A172 (cell line): ENCODE measurements at places on chromosomes 12 and 14. TPM values are rescaled to one million over a fixed set of nuclear protein-coding genes. Genes with fewer than 3 reads are reported as not detected.

DNA sequence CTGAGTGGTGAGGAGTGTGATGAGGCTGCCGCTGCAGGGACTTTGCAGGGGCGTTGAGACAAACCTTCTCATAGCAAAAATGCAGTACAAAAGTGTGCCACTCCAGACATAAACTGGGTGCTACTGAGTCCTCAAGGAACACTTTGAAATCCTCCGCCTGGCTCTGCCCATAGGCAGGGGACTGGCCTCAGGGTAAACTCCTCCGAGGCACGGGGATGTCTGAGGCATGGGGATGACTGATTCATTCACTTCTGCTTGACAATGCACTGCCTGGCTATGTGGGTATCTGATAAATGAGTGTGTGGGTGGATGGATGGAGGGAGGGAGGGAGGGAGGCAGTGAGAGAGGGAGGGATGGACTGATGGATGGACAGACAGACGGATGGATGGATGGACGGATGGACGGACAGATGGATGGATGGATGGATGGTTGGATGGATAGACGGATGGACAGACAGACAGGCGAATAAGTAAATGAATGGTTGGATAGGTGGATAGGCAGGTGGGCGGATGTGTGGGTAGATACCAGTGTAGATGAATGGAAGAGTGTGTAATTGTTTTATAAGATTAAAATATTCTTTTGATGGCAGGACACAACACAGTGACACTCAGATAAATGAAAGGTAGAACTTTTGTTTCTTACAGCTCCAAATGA lies 2.1 kb upstream of the BDKRB2 start:
- no peak for DNase-seq

- no peak for DNase-seq
Measured at GRCh38 chr12:48750215-48750614, 33.7 kb upstream of the CCNT1 start.

DNA sequence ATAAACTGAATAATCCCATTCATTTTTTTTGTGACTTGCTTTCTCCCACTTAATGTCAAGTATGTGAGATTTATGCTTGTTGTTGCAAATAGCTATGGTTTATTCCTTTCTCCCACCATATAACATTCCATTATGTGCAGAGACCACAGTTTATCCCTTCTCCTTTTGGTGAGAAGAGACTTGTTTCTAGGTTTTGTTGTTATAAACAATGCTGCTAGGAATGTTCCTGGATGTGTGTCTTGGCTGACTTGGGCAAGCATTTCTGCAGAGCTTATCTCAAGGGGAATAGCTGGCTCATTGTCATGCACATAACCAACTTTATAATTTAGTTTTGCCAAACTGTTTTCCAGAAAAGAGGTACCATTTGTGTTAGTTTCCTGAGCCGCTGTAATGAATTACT lies 47.6 kb upstream of the PPP1CC start:
- DNase-seq = no peak

DNA sequence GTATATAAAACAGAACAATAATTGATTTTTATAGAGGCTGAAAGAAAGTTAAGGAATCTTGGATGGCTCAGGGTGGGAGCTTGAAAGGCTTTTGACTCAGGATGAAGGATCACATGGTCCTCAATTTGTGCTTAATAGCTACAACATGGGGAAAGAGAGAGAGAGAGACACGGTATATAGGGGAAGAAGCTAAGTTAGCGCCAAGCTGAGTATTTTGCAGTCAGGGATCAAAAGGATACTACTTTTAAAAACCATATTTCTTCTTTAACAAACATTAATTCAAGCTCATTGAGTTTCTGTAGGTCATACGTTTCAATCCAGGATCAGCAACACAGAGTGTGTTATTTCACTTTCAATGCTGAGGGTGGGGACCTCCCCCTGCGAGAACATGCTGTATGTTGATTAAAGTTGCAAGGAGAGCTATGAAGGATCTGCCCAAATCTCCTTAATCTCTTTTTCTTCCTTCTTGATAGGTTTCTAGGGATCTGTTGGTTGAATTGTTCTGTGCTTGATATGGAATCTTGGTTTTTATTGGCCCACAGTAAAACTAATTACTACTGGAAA lies 133.1 kb upstream of the NUDT4 start:
- DNase-seq = no peak

DNA sequence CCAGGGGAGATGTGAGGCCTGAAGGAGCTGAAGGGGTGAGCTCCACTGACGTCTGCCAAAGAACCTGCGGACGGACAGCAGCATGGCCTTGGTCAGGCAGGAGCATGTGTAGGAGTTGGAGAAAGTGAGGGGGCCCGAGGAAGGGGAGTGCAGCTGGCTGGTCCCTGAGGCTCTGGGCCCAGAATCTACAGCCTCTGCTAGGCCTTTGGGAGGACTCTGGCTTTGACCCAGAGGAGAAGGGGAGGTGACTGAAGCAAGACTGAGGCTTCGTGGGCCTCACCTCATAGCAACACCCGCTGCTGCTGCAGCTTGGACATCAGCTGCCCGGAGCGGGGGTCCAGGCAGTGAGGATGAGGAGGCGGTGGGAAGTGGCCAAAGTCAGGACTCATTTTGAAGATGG lies 216.6 kb upstream of the FKBP4 start:
- DNase-seq = no peak

GRCh38 chr12:108884116-108885012 lies 4.5 kb downstream of the DAO start:
- peak; percentile 28 for DNase-seq

DNA sequence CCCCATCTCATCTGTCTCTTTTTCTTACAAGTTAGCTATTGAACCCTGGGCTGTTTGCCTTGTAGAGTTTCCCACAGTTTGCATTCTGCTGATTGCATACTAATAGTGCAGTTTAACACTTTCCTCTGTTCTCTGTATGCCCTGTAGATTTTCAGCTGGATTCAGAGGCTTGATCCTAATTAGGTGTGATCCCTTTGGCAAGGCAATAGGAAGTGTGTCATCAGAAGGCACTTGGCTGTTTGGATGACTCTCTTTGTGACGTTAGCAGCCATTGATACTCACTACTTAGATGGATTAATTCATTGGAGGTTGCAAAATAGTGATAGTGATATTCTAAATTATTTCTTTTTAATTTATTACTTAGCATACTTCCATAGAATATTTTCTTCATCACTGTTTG lies 33.6 kb downstream of the FUT8 start:
- no peak for DNase-seq

DNA sequence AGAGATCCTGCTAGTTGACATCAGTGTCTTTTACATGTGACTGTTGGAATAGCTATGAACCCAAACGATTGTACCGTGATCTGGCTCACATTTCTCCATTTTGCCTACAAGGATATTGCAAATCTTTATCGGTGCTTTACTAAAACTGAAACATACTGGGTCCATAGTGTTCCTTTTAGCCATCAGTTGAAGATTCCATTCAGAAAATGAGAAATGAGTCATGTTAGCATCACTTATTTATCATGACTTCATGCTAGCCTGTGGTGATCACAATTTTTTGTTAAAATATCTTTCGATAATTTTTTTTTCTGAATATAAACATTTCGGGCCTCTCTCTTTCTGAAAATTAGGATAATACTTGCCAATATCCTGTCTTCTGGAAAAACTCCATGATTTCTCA lies 210.3 kb downstream of the EGLN3 start:
- no peak for DNase-seq

DNA sequence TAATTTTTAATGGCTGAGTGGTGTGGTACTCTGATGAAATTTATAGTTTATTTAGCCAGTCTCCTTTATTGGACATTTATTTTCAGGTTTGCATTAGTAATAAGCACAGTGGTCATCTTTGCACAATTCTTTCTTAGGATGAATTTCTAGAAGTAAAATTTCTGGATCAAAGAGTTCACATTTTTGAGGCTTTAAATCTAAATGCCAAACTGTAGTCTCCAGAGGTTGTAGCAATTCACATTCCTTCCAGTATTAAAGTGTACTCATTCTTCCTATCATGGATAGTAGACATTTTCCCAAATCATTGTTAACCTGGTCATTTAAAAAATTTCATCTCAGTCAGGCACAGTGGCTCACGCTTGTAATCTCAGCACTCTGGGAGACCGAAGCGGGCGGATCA lies 24.8 kb downstream of the SLC39A9 start:
- DNase-seq = no peak

DNA sequence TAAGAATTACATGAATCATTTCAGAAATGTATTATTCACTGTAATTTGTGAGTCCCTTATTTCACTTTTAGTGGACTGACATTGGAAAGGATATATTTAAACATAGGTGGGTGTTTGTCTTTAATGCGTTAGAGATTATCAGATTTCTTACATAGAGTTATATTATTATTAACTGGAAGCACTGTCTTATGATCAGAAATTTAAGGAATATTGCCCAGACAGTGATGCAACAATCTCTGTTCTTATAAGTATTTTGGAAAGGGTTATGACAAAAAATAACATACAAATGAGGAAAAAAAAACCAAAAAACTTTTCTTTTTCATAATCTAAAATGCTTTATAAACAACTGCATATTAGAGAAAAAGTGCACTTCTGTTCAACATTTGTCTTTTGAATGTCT lies 836.6 kb downstream of the SLC6A15 start:
- no peak for DNase-seq

DNA sequence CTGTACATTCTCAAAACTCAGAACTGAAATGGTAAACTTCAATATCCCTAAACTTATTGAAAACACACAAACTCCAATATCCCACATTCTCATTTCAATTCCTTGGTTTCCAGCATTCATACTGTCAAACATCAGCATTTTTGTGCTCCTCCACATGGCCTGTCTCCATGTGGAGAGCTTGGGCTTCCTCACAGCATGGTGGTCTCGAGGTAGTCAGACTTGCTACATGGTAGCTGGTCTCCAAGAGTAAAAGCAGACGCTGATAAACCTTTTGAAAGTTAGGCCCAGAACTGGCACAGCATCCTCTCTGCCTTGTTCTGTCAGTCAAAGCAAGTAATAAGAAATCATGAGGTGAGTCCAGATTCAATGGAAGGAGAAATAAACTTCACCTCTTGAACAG lies 70.5 kb downstream of the VCPKMT start:
- DNase-seq = no peak

- DNase-seq = peak; percentile 67
Measured at GRCh38 chr12:132622437-132623071, 4.0 kb downstream of the P2RX2 start.

GRCh38 chr12:1147821-1148220 lies 156.8 kb downstream of the ERC1 start:
- no peak for DNase-seq

GRCh38 chr12:108099778-108100489 lies 29.2 kb upstream of the WSCD2 start:
- DNase-seq = no peak

- DNase-seq = no peak
Measured at GRCh38 chr12:53495903-53496751, 3.1 kb downstream of the MAP3K12 start.

GRCh38 chr12:61999311-61999710 lies 260.9 kb upstream of the USP15 start:
- no peak for DNase-seq

DNA sequence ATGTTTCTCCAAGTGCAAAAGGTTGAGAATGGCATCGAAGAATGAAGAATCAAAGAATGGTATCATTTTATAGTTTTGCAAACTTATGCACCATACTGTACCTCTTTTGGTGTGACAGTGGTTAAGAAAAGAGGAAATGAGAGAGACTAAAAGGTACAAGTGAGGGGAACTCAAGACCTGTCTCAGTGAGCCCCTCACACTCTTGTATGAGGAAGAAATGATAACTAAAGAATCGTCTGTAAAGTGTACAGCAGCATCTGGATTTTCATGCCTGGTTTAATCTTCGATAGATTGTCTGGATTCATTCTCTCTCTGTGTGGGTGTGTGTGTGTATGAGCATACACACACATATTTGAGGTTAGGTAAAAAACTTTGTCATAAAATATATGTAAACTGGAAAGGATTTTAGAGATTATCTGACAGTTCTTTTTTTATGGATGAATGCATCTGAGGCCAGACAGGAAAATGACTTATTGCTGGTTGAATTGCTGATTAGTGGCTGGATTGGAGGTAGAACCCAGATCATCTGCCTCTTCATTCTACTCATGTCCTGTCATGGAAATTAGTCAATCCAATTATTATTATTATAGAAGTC lies 16.0 kb upstream of the SLC38A2 start:
- DNase-seq = no peak

GRCh38 chr12:115618105-115618504 lies 659.4 kb downstream of the MED13L start:
- no peak for DNase-seq

GRCh38 chr12:71876137-71876799 lies 36.7 kb downstream of the TBC1D15 start:
- no peak for DNase-seq

GRCh38 chr12:104307655-104308000 lies 4.1 kb downstream of the EID3 start:
- no peak for DNase-seq

DNA sequence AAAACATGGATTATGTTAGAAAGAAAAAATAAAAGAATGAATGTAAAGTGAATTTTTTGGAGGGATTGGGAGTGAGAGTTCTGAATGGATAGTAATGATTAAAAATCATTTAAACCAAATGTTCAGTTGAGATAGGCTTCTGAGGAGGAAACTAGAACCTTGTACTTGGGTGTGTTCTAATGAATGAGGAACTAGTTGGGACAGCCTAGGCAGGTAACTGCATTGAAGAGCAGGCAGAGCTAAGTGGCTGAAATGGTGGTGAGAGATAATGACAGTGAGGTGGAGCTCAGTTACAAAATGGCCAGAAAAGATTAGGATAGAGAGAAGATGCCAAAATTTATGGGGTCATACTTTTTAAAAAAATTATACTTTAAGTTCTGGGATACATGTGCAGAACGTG lies 132.9 kb downstream of the ATP23 start:
- no peak for DNase-seq

GRCh38 chr12:109880938-109881337 lies 597 bp upstream of the GLTP start:
- DNase-seq = no peak

DNA sequence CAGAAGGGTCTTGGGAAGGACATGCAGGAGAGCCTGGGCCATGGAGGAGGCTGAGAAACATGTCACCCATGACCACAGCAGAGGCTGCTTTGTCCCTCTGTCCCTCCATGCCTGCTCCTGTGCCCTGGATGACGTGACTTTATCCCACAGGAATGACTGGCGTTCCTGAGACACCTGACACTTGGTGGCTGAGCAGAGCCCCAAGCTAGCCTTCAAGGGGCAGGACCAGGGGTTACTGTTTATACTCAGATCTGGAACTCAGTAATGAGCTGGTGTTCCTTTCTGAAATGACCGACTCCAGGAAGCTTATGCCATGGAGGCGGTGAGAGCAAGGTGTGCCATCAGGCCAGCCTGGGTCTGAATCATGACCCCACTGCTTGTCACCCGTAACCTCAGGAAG lies 44.2 kb downstream of the ZFP36L1 start:
- DNase-seq = no peak

- DNase-seq = peak; percentile 40
Measured at GRCh38 chr14:33686218-33686617, 264.7 kb downstream of the EGLN3 start.

GRCh38 chr14:65159281-65160062 lies 57.2 kb upstream of the MAX start:
- DNase-seq = no peak

The DPY19L2 gene
- total RNA-seq = 2.1 and 18.8 TPM in 2 replicates

The ETFRF1 gene
- total RNA-seq = 35.6 and 36.7 TPM in 2 replicates

The SLCO1A2 gene
- 2.6 and 4.8 TPM in 2 replicates for total RNA-seq

The ACAD10 gene
- 3.4 and 10.9 TPM in 2 replicates for total RNA-seq

The HECTD4 gene
- total RNA-seq = 5.1 and 6.8 TPM in 2 replicates

The WDHD1 gene
- total RNA-seq = 13.3 and 14.6 TPM in 2 replicates

The PRR4 gene
- 0.28 TPM in 1 of 2 replicates, not detected in the other for total RNA-seq

The PRKD1 gene
- 4.0 and 4.7 TPM in 2 replicates for total RNA-seq

The NEUROD4 gene
- not detected in 2 replicates for total RNA-seq

The LRP1-AS gene
- total RNA-seq = not detected in 2 replicates

The LALBA gene
- not detected in 2 replicates for total RNA-seq

The FOXA1 gene
- 1.4 and 1.7 TPM in 2 replicates for total RNA-seq

The PLA2G1B gene
- not detected in 2 replicates for total RNA-seq

The ACOT6 gene
- not detected in 2 replicates for total RNA-seq

The PLEKHD1 gene
- not detected in 2 replicates for total RNA-seq

The HSPA2 gene
- 0.05 TPM in 1 of 2 replicates, not detected in the other for total RNA-seq
